ENCODE measurements at places on chromosomes 5 and 9.

DNA sequence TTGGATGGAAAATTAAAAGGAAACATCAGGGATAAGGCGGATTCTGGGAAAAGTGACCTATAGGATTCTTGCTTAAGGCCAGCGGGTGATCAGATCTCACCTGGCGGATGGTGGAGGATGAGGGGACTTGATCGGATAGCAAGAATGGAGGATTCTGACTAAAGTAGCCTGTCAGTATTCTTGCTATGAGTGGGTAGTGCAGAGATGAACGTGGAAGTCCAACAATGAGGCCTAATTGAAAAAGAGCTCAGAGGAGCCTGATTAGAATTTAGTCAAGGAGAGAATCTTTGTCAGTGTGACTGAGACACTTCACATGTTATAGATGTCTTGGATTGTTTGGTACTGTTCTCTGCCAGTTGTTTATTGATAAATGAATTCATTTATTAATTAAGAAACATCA, 24.9 kb downstream of the CAST start:
- DNase-seq = no peak

GRCh38 chr5:170075696-170076095, 30.0 kb upstream of the FOXI1 start:
- no peak for DNase-seq

DNA sequence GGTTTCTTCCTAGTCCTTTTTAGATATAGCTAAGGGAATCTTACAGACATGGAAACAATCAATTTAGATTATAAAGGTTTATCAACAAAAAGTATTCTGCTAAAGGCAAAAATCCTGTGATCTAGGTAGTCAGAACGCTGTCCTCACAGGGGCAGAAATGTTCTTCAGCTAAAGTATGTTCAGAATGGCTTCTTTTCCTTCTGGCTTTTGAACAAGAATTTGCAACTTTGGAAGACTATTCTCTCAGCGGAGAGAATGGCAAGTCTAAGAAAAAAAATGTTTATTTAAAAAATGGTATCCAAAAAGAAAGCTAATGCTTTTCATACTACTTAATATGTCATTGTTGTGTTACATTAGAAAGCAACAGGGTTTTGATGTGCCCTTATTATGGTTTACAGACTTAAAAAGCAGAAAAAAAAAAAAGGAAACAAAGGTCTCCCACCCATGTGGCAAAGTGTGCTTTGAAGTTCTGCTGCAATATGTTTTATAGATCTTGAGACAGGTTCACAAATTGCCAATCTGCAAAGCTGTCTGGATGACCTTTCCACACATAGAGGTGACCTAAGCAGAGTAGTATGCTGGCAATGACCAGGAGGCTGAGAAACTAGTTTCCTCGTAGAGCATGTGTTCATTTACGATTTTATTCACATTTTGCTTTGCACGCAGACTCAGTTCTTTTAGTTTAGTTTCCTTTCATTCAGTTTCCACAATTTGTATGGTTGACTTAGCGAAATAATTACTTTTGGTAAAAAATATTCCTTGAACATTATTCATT, 45.1 kb upstream of the PJA2 start:
- no peak for DNase-seq

DNA sequence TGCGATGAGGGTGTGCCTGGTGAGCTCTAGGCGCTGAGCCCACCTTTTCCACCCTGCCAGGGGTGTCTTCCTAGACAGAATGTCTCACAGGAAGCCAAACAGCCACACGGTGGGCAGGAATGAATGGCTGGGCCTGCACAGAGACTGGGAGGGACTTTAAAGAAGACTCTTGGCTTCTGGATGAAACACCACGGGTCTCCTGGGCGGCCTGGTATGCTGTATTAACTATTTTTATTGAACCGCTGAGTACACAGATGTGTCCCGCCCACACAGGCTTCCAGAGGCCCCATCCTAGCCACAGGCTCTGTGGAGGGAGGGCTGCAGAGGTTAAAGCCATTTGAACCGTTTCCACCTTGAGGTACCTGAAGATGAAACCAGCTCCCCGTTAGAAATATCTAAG, 115.2 kb upstream of the CXCL14 start:
- no peak for DNase-seq

DNA sequence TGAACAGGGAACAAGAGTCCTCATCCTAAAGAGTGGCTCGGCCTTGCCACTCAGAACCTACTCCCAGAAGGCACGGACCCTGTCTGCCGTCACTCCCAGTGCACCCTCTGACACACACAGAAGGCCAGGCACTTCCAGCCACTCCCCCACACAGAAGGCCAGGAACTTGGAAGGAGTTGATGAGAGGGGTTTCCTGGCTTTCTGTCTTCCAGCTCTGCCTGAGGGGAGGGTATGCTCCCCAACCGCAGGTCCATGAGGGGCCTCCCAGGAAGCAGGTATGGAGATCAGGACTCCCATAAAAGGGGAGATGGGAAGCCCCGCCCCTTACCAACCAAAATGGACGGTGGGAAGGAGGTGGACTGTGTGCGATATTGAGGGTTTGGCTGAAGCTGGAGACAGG, 247.6 kb upstream of the IRX4 start:
- no peak for DNase-seq

DNA sequence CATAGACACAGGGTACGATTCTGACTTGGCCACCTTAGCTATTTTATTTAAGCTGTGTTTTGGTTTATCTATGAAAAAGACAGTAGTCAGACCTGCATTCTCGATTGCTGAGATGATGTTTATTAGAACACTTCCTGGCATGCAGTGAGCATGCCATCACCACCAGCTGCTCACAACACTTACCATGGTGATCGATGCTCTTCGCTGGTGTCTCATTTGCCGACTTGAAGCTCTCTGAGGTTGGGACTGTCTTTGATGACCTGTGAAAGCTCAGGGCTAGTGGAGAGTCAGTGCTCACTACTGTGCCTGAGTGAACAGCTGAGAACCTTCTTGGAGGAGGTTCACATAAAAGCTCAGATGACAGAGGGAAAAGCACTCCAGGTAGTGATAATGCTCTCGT, 4.4 kb upstream of the C9orf153 start:
- no peak for DNase-seq

- no peak for DNase-seq
Observed at GRCh38 chr9:38768351-38768761, 48.4 kb upstream of the FAM240B start.

GRCh38 chr5:117089001-117089400, 514.4 kb upstream of the SEMA6A start:
- DNase-seq = no peak

DNA sequence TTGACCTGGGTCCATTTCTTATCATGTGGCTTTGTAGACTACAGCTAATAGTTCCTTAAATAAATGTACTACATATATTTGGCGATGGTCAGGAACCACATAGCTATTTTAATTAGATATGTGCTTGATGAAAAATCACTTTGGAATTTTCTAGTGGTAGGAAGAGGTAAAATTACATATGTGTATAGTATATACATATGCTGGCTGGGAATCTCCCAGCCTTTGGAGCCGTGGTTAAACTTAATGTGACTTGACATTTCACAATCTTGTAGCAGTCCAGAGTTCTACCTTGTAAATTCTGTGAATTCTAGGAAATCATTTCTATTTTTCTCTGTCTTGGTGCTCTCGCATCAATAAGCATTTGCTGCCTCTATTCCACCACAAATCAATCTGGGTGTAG, 565.0 kb downstream of the DMRTA1 start:
- no peak for DNase-seq
